ENCODE measurements at places on chromosomes 16 and 17.

- DNase-seq, result no peak
Measured at GRCh38 chr17:81277946-81278693, 17.0 kb downstream of the SLC38A10 start.

- no peak for DNase-seq
Measured at GRCh38 chr16:75265911-75266701, 14.7 kb upstream of the BCAR1 start.

DNA sequence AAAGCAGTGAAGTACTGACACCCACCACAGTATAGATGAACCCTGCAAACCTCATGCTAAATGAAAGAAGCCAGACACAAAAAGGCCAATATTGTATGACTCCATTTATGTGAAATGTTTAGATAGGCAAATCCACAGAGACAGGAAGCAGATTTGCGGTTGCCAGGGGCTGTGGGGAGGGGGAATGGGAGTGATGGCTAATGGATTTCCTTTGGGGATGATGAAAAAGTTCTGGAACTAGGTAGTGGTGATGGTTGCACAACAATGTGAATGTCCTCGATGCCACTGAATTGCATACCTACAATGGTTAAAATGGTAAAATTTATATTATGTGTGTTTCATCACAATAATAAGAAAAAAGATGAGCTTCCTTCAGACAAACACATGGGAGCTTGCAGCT is 28.4 kb upstream of the WFIKKN2 start:
- DNase-seq, result no peak

DNA sequence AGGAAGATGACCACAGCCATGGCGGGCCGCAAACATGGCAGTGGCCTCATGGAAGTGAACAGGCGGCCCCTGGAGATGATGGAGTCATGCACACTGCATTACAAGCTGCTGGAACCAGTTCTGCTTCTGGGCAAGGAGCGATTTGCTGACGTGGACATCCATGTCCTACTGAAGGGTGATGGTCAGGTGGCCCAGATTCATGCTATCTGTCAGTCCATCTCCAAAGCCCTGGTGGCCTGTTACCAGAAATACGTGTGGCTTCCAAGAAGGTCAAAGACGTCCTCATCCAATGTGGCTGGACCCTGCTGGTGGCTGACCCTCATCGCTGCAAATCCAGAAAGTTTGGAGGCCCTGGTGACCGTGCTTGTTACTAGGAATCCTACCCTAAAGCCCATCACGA is 13.4 kb upstream of the WSB1 start:
- no peak for DNase-seq

GRCh38 chr16:81830845-81831540 is 51.9 kb downstream of the PLCG2 start:
- DNase-seq, result no peak

DNA sequence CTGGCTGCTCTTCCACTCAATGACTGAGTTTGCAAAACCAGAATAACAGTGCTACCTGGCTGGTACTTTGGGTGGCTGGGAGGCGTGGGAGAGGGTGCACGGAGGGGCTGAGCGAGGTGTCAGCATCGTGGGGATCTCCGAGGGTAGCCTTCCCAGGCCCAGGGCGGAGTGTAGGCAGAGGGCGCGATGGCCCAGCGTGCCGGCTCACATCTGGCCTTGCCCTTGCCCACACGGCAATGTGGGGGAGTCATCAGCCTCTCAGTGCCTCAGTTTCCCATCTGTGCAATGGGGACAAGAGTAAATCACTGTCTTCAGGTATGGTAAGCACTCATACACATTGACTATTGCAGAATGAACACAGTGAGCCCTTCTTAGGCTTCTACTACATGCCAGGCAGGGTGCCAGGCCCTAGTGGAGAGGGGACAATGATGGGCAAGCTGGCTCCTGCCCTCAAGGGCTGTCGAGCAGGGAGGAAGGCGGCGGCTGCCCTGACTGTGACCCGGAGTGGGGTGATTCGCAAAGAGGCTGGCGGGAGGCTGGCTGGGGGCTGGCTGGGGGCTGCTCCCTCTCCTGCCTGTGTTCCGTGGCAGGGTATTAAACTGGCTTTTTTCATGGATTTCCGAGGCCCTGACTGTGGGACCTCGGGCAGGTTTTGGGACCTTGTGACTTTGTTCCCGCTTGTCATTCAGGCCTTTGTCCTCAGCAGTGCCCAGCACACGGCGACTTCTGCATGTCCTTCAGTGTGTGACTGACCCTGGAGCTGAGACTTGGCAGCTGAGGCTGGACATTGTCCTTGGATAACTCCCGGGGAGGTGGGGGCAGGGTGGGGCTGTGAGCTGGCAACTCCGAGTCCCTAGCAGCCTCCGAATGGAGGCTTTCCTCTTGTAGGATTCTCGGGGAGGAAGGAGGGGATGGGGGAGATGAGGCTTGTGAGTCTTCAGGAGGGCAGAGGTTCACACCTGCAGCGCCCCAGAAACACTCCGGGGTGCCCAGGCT is 243.1 kb downstream of the SEC14L1 start:
- no peak for DNase-seq

- no peak for DNase-seq
Measured at GRCh38 chr16:61654962-61655361, 381.3 kb downstream of the CDH8 start.

GRCh38 chr17:34816848-34817247 is 144.4 kb downstream of the CCT6B start:
- DNase-seq, result no peak

- no peak for DNase-seq
Measured at GRCh38 chr16:81987121-81987520, 24.1 kb downstream of the SDR42E1 start.

- no peak for DNase-seq
Measured at GRCh38 chr17:80291691-80292487, 31.2 kb downstream of the RNF213 start.

DNA sequence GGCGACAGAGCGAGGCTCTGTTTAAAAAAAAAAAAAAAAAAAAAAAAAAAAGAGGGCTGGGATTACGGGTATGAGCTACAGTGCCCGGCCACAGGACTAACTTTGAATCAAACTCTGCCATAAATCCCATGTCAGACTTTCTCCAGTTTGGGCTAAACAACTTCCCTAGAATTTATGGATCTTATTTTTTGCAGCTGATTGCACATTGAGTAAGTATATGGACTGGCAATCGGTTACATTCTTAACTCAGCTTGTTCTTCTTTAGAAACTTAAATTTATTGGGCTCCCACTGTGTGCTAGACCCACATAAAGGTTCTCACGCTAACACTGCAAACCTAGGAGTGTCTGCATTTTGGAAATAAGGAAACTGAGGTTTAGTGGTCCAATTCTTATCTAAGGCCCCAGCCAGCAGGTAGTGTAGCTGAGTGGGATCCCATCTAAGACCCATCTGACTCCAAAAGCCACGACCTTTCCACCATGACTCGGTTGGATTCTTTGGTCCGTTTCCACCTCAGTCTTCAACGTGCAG is 718 bp upstream of the CBFB start:
- no peak for DNase-seq

Data from AG04449 (cell line).